Hindlimb muscle (tissue), 1 donor: ENCODE measurements at places on chromosomes 1 and 21. TPM values are rescaled to one million over a fixed set of nuclear protein-coding genes. Genes with fewer than 3 reads are reported as not detected.

- DNase-seq, result peak; percentile 94
Measured at GRCh38 chr1:201530741-201531531, 8.0 kb upstream of the NAV1 start.

HSPA6 gene
- 0.67 TPM for polyA plus RNA-seq

GRCh38 chr1:31593770-31594632, 17.7 kb downstream of the TINAGL1 start:
- no peak for DNase-seq

GRCh38 chr1:24806588-24806987, 61.3 kb downstream of the CLIC4 start:
- no peak for DNase-seq

GRCh38 chr1:26121854-26122773, 10.5 kb downstream of the PDIK1L start:
- DNase-seq, result no peak

GRCh38 chr1:36622741-36623648, 140.3 kb upstream of the CSF3R start:
- DNase-seq, result no peak

DNA sequence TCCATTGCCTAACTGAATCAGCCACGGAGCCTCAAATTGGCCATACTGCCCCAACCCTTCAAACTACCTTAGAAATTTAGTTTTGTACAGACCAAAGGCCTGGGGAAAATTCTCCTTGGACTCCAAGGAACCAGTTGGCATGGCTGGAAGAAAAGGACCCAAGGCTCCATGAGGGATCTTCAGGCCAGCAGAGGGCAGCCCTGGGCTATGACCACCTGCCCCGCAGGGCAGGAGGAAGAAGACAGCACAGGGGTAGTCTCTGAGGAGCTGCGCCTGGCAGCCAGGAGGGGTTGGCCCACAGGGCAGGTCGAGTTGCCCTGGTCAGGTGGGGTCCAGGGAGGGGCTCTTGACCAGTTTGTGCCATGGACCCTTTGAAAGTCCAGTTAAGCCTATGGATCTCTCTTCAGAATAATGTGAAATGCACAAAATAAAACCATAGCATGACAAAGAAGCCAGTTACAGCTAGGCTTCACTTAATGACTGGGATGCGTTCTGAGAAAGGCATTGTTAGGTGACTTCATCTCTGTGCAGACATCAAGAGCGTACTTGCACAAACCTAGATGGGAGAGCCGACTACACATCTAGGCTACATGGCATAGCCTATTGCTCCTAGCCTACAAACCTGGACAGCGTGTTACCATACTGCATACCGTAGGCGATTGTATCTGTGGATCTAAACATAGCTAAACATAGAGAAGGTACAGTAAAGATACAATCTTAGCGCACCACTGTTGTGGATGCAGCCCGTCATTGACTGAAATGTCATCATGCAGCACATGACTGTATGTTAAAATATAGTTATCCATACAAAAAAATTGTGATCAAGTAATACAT, 26.1 kb downstream of the CACNA1S start:
- no peak for DNase-seq

DNA sequence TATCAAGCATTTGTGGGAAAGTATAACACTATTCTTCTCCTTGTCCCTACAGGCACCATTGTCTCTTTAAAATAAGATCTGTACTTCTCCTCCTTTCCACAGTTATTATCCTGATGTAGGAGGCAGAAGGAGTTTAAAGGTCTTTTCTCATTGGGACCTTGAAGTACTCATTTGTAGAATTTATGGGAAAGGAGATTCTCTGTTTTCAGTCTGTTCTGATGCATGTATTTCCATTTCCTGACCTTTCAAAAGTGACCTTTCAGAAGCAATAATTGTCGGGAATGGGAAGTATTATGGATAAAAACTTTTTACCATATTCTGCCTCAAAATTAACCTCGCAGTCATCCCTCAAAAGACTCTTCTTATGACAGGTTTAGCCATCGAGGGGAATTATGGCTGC, 224.8 kb downstream of the CTH start:
- no peak for DNase-seq

- no peak for DNase-seq
Measured at GRCh38 chr1:214426426-214426812, 125.0 kb downstream of the PTPN14 start.

GBP7 gene
- polyA plus RNA-seq, result not detected

ST6GALNAC3 gene
- 3.7 TPM for polyA plus RNA-seq

GRCh38 chr21:46065215-46065913, 32.5 kb upstream of the COL6A2 start:
- peak; percentile 88 for DNase-seq

SMCP gene
- not detected for polyA plus RNA-seq

DNA sequence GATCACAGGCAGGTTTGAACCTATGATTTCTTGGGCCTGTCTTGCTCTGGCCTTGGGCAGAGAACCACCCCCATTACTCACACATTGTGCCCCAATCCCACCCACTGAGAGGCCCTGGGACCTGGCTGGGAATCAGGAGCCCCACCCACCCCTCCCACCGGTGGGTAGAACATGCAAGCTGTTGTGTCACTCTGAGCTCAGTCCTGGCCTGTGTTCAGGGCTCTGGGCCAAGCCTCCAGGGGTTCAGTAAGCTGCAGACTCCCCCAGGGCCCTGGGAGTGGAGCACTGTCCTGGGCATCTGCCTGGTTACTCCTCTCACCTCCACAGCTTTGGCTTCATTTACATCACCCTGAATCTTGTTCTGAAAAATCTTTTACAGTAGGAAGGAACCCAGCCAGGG, 270.5 kb downstream of the RRAGC start:
- DNase-seq, result no peak

- DNase-seq, result no peak
Measured at GRCh38 chr1:41677620-41678019, 193.1 kb upstream of the EDN2 start.

- no peak for DNase-seq
Measured at GRCh38 chr1:156704930-156705320, 458 bp downstream of the CRABP2 start.

DNA sequence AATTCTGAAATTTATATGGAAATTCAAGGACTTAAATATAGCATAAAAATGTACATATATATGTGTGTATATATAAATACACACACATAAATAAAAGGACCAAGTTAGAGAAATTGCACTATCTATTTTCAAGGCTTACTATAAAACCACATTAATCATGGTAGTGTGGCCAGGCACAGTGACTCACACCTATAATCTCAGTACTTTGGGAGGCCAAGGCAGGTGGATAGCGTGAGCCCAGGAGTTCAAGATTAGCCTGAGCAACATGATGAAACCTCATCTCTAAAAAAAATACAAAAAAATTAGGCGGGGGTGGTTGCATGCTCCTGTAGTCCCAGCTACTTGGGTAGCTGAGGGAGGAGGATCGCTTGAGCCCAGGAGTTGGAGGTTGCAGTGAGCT, 171.4 kb upstream of the GORAB start:
- DNase-seq, result no peak

TRMT1L gene
- polyA plus RNA-seq, result 16.1 TPM

- DNase-seq, result no peak
Measured at GRCh38 chr1:117097443-117097842, 24.1 kb downstream of the TRIM45 start.

- no peak for DNase-seq
Measured at GRCh38 chr1:94620345-94621031, 78.9 kb upstream of the F3 start.

DNA sequence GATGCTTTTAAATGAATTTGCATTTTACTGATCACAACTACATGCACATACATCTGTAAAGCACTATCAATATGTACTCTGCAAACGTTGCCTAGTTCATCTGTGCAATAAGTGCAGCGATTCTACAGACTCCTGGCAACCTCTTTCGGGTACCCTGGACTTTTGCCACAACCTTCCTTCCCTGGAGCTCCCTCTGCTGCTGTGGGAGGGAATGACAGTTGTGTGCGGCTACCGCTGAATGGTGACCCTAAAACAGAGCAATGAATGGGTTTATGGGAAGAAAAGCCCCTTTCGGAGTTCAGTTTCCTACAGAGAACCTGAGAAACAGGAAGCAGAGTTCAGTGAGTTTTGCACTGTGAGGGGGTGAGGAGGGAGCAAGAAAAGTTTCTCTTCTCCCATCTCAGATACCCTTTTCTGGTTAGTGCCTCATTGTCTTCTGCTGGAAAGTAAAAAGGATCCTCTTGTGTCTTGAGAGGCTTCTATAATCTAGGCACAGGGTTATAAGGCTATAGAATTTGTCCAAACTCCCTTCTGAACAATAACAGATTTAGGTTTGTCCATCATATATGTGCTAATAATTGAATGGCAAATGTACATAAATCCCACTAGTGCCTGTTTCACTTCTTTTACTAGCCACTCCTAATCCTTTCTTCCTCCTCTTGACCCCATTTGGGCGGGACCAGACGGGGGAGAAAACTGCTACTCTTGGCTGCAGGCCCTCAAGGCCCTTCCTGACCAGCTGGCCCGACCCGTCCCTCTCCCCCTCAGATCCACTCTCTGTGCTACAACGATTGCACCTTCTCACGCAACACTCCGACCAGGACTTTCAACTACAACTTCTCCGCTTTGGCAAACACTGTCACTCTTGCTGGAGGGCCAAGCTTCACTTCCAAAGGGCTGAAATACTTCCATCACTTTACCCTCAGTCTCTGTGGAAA, 19.8 kb upstream of the SARS1 start:
- DNase-seq, result no peak

COL18A1 gene
- 89.1 TPM for polyA plus RNA-seq

- DNase-seq, result no peak
Measured at GRCh38 chr21:37039411-37040075, 33.0 kb downstream of the RIPPLY3 start.

- DNase-seq, result no peak
Measured at GRCh38 chr1:74690909-74691308, 17.3 kb upstream of the ERICH3 start.

GRCh38 chr21:22363504-22363903, 1365.3 kb downstream of the NCAM2 start:
- no peak for DNase-seq

S100A7A gene
- polyA plus RNA-seq, result not detected

RGS16 gene
- 8.7 TPM for polyA plus RNA-seq

DNA sequence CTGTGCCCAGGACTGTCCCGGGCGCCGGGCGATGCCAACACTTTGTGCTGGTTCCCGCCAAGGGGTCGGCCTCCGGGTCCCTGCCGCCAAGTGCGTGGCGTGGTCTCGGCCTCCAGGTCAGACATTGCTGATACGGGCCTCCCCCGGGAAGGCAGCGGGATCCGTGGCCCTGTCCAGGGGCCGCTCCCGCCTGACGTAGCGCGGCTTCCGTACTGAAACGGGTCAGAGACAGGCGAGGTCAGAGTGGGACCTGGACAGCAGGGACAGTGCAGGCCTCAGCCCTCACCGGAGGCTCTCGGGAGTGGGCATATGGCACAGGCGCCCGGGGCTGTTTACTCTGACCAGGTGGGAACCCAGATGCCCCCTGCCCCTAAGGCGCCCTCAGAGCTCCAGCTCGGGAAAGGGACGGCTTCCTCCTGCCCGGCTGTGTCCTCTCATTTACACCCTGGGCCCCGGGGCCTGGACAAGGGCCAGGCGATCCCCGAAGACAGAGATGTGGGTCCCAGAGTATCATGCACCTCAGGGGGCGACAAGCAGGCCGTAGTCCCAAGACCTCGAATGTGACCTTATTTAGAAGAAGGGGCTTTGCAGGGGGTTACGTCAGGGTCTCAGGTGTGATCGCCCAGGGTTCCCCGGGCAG, 8.8 kb upstream of the RNF223 start:
- DNase-seq, result no peak

- no peak for DNase-seq
Measured at GRCh38 chr1:95132762-95133161, 15.6 kb downstream of the TLCD4 start.

CELA2A gene
- 0.84 TPM for polyA plus RNA-seq

DNA sequence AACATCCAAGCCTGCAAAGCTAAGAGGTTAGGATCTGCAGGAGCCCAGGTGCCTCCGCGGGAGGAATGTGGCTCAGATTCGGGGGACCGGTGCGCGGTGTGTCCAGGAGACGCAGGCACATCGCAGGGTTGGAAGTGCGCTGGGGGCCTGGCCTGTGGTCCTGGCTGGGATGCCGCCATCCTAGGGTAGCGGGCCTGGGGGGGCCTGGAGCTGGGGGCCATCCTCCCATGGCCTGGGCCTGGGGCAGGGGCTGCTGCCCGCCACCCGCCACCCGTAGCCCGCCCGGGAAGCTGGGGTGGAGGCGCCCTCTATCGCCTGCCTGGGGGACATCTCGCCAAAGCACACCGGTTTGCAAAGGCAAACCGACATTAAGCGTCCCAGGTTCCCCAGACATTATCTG, 170.6 kb upstream of the ARHGEF16 start:
- DNase-seq, result peak; percentile 19

DNA sequence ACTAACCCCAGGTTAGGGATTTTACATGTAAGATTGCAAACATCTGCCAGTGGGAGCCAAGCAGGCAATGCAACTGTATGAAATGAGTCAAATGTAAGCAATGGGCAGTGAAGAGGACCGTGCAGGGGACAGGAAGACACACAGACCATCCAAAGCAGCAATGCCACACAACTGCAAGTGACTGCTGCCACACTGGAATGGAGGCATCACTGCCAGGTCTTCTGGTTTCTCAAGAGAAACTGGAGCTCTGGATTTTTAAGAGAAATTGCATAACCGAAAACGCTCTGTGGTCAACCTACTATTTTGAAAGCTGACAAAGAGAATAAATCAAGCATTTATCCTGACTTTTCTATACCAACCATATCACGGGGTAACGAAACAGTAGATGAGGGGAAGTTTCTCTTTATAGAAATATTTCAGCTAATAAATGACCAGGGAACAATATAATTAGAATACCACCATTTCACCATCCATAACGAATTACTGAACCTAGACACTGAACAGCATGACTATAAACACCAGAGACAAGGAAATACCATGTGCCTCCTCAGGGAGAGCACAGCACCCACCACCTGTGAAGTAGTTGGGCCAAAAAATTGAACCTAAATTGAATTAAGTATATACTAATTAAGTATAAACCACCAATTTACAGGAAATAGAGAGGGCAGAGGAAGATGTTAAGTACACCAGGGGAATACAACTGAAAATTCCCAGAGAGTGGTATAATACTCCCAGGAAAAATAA, 4.4 kb downstream of the AK2 start:
- no peak for DNase-seq

DNA sequence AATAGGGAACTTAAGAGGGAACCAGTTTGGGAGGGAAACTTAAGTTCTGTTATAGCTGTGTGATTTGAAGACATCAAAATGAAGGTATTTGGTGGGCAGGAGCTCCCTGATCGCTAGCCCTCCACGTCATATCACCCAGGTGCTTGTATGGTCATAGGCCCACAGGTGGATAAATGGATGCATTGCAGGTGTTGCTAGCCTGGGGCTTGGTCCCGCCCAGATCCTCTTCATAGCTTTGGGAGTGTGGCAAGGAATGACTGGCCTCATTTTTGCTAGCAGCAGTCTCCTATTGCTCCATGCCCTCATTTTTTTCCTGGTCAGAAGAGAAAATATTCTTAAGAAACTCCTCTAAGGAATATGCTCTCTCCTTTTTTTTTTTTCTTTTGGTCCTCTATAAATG, 11.3 kb downstream of the GNPAT start:
- no peak for DNase-seq

ASCL5 gene
- polyA plus RNA-seq, result 0.70 TPM

GRCh38 chr1:4131734-4132133, 231.7 kb upstream of the C1orf174 start:
- no peak for DNase-seq
